ENCODE measurements at places on chromosomes 7 and 10.

DNA sequence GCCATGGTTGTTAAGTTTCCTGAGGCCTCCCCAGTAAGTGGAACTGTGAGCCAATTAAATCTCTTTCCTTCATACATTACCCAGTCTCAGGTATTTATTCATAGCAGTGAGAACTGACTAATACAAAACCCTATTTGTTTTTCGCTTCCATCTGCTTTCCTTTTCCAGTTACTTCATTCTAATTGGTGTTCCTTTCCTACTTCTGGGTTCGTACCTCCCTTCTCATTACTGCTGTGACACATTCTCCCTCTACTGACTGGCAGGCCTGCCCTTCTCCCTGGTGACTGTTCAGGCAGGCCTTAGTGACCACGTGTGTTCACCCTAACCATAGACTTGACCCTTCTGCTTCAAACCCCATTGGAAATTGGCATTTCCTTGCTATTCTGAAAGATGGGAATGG, 37.7 kb downstream of the MTURN start:
- DNase-seq, result no peak

DNA sequence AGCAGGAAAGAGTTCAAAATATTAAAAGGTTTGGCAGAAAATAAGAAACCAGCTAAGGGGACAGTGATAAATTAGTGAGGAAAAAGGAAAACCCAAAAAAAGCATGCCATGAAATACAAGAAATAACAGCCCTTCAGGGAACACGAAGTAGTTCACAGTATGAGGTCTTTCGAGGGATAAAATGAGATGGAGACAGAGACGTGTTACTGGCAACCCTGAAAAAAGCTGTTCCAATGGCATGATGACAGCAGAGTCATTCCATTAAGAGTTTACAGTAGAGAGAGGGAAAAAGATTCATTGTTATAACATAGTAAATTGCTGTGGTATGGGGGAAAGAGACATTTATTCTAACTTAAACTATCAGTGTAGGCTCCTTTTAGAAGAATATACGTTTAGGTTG, 391.2 kb downstream of the ANKRD7 start:
- no peak for DNase-seq

- DNase-seq, result no peak
Observed at GRCh38 chr10:515674-516073, 173.8 kb downstream of the DIP2C start.

GRCh38 chr10:30546511-30546910, 83.0 kb downstream of the LYZL2 start:
- no peak for DNase-seq

GRCh38 chr7:92076509-92076908, 57.8 kb downstream of the CYP51A1 start:
- DNase-seq, result no peak

- no peak for DNase-seq
Observed at GRCh38 chr7:107080533-107080932, 36.0 kb downstream of the PRKAR2B start.

DNA sequence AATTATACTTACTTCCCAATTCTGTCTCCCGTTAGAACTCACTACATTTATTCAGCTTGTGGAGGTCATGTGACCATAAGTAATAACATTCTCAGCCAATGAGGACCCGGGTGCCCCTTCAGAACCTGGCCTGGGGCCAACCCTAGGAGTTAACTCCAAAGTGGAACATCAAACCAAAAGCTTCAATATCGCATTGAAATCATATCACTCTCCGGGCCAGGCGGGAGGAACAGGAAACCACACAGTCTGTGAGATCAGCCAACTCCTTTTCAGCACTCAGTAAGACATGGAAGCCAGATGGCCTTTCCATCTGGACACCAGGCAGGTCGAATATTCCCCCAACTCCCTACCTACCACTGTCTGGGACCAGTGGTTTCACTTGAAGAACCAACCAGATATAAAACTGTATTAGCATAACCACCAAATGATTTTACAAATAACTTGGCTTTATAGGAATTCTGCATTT, 5.5 kb downstream of the CREB3L2 start:
- no peak for DNase-seq

- no peak for DNase-seq
Observed at GRCh38 chr10:66258693-66259092, 667.1 kb upstream of the LRRTM3 start.

DNA sequence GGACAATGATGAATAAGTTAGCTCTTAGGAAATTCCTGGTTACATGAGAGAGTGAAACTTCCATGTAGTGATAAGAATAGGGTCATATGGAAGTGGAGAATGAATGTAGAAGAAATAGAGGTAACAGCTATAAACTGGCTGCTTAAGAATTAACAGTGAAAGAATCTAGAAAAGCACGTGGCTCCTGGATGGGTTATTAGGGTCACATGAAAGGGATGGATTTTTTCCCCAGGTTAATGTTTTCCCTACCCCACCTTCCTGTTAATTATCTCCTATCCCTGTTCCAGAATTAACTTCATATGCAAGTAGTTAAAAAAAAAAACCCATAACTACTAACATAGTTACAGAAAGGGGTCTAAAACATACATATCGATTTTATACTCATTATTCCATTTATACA, 58.0 kb downstream of the ANKIB1 start:
- DNase-seq, result no peak

GRCh38 chr10:131676046-131676799, 224.6 kb upstream of the PPP2R2D start:
- DNase-seq, result no peak

DNA sequence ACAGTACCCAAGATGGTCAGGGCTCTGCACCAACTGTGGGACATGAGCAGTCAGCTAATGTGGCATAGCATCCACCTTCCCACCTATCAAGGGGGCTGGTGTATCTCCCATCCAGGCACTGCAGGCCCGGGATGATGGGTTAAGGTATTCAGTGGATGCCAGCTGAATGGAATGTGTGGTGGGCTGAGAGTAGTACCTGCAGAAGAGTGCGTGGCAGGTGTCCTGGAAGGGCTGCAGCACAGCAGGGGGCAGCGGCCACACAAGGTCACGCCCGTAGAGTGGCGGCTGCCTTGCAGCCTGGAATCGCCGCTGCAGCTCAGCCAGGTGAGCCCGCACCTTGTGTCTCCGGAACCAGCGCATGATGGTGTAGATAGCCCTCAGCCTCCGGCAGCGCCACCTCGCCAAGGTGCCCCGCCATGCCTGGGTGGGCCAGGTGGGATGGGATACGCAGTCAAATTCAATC, 13.3 kb downstream of the MYO1G start:
- DNase-seq, result no peak

DNA sequence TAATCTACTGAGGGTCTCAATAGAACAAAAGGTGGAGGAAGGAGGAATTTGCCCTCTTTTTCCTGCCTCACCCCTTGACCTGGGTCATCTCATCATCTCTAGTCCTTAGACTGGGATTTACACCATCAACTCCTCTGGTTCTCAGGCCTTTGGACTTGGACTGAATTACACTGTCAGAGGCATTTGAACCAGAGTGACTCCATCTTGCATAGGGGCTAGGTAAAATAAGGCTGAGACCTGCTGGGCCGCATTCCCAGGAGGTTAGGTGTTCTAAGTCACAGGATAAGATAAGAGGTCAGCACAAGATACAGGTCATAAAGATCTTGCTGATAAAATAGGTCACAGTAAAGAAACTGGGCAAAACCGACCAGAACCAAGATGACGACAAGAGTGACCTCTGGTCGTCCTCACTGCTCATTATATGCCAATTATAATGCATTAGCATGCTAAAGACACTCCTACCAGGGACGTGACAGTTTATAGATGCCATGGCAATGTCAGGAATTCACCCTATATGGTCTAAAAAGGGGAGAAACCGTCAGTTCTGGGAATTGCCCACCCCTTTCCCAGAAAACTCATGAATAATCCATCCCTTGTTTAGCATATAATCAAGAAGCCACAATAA, 84.0 kb downstream of the C1GALT1 start:
- DNase-seq, result no peak

DNA sequence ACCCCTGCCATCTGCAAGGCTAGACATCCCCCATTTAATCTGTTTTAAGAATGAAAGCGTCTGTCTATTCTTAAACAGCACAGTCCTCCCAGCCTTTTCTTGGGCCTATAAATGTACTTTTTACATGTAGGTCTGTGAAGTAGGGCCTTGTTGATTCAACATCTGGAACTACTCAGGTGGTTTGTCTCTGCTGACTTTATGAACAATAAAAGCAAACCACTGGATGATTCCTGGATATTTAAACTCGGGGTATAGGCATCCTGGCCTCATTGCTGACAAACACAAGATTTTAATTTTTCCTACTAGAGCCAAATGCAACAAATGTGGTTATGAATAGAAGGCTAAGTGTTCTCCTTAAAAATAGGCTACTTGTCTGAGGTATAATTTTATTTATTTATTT, 198.3 kb downstream of the WDR11 start:
- no peak for DNase-seq

DNA sequence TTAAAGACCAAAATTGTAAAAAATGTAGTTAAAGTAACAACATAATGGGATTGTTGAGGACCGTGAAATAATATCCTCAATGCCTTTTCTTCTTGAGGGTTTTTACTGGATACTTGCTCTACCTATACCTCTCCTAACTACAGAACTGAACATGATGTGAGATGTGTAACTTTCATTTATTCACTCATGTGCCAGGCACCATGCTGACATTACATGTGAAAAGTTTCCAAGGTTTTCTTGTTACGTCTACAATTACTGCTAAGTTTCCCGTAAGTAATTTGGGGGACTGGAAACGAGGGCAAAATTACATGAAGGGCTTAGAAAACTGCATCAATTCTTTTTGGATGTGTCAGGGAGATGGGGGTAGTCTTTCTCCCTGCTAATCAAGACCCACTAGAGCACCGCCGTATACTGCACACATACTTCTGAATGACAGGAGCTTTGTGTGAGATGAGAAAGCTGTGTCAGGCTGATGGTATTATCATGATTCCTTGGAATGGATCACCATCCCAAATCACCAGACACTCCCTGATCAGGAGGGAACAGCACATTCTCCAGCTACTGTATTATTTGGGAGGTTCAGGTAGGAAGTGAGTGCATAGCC, 41.8 kb downstream of the PTPRZ1 start:
- no peak for DNase-seq

- no peak for DNase-seq
Observed at GRCh38 chr7:24500599-24500998, 72.7 kb upstream of the PALS2 start.

DNA sequence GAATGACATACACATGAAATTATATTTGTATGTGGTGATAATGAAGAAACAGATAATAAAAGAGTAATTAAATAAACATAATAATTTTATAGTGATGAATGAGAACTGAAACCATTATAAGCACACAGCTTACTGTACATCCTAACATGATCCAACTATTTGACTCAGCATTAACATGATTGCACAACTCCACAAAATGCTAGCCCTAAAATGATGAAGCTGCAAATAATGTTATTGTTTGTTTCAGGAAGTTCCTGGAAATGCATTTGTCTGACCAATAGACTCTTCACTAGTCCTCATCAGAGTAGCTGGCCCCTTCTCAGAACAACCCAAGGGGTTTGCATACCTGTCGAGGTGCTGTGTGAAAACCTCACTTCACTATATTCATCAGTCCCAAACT, 115.5 kb downstream of the RTKN2 start:
- DNase-seq, result peak; percentile 50

- DNase-seq, result peak; percentile 37
Observed at GRCh38 chr7:33243319-33243881, 114.0 kb downstream of the BBS9 start.

GRCh38 chr10:126716366-126716765, 45.9 kb upstream of the C10orf90 start:
- DNase-seq, result no peak

- peak; percentile 81 for DNase-seq
Observed at GRCh38 chr10:68331455-68332258, at the start of gene HNRNPH3. Gene HNRNPH3 (plus strand): TSS chr10:68332064. CDS start chr10:68337222, 5,158 bp downstream.

GRCh38 chr10:61701706-61702105, 39.0 kb downstream of the CABCOCO1 start:
- DNase-seq, result no peak

DNA sequence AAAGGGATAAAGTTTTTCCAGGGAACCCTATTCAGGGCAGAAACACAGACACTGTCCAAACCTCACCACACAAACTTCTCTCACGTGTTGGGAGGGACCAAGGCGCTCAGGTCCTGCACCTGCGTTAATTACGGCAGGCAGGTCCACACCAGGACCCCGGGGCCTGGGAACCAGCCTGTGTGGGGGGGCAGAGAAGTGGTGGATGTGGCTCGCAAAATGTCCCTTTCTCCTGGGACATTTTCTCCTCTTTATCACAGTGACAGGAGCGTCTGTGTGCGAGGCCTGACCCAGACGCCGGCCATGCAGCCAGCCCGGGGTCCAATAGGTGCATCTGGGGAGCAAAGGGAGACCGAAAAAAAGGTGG, 73.4 kb upstream of the ZNF722 start:
- DNase-seq, result no peak

GRCh38 chr7:44065431-44066110, at the start of gene PGAM2:
Gene PGAM2 (minus strand): TSS chr7:44065567. CDS start chr7:44065529, 38 bp downstream.
- no peak for DNase-seq

- DNase-seq, result no peak
Observed at GRCh38 chr10:46312953-46313352, 26.2 kb downstream of the ANTXRL start.

DNA sequence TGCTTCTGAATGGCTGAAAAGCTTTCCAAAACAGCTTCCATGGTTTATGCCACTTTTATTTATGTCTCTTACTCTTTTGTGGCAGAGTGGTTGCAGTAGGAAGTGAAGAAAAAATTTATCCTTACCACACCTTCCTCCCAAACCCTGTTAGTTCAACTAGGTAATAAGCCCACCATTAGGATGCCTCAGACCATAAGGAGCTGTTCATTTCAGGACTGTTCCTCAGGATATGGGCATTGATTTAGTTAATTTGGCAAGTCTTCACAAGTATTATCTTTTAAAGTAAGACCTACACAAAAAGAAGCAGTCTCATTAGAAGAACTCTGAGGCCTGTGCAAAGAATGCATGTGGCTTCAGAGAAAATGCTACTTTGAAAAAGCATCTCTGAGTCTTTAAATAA, 82.9 kb upstream of the PDLIM1 start:
- no peak for DNase-seq

- no peak for DNase-seq
Observed at GRCh38 chr7:128811631-128812430, 18.4 kb upstream of the FLNC start.

DNA sequence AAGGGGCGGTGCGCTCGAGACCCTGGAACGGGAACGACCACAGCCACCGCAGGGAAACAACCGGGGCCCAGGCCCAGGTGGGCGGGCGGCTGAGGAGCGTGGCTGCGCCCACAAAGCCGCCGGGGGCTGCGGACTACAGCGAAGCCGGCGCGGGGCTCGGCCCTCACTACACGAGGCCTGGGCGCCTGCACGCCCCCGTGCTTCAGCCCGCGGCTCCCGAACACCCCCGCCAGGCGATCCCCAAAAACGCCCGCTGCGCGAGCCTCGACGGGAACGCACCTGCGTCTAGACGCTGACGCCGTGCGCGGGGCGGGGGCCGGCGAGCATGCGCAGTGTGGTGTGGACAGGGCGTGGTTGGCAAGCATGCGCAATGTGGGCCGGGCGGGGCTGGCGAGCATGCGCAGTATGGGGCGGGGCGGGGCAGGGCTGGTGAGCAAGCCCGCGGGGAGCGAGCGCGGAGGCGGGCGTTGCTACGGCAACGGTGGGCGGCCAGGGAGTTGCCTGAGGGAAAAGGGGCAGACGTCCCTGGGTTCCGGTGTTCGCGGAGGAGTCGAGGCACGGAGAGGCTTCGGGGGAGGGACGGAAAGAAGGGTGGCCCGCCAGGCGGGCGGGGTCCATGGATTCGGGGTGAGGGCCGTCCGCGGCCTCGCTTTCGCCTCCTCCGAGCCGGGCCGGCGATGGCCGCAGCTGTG, at the start of gene RNF32:
TSS of gene RNF32 (plus strand) at position 518 of the 692 bp plus-strand sequence. CDS start 3,104 bp downstream, outside the sequence.
- DNase-seq, result peak; percentile 18

GRCh38 chr7:15168489-15168888, 265.9 kb upstream of the DGKB start:
- no peak for DNase-seq

GRCh38 chr7:1176891-1177373, 16.9 kb upstream of the ZFAND2A start:
- DNase-seq, result no peak

Measured in AG09309 (cell line).